ENCODE measurements at places on chromosomes 3 and 15.

DNA sequence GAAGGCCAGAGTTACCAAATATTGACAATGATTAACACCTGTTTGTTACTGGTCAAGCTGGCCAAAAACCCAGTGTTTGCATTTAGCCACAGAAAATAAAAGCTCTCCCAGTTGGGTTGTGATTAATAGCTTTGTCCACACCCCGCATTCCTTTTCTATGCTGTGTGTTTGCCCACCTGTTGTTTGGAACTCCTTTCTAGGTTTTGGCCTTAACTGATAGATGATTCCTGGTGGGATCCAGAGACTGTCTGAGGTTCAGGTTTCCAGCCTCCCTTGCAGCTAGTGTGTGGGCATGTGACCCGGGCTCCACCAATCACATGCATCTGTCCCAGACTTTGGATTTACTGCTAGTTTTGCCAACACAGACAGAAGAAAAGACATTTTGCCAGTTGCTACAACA lies 83.8 kb downstream of the PTPRG start:
- no peak for DNase-seq

- no peak for DNase-seq
These were observed 180.1 kb upstream of the KBTBD8 start for GRCh38 chr3:66817951-66818557.

- peak; percentile 44 for DNase-seq
These were observed 36.8 kb upstream of the TSPAN3 start for GRCh38 chr15:77107531-77108355.

- DNase-seq = no peak
These were observed 34.5 kb downstream of the SLC6A20 start for GRCh38 chr3:45761831-45762230.

DNA sequence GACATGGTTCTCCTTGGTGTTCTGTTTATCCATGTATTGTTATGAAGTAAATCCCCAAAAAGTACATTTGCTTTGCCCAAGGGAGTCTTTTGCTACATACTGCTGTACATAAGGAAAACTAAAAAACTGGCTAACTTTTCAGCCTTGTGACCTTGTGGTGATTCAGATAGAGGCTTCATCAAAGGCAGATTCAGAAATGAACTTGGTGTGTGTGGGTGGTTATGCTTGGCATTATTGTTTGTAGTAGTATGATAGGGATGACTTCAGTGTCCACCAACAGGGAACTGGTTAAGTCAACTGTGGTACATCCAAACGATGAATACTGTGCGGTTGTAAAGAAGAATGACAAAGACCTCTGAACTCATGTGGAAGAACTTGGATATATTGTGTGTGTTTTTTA lies 75.6 kb upstream of the CHRNB4 start:
- DNase-seq = no peak

GRCh38 chr3:42525736-42526345 lies 23.4 kb downstream of the VIPR1 start:
- no peak for DNase-seq

DNA sequence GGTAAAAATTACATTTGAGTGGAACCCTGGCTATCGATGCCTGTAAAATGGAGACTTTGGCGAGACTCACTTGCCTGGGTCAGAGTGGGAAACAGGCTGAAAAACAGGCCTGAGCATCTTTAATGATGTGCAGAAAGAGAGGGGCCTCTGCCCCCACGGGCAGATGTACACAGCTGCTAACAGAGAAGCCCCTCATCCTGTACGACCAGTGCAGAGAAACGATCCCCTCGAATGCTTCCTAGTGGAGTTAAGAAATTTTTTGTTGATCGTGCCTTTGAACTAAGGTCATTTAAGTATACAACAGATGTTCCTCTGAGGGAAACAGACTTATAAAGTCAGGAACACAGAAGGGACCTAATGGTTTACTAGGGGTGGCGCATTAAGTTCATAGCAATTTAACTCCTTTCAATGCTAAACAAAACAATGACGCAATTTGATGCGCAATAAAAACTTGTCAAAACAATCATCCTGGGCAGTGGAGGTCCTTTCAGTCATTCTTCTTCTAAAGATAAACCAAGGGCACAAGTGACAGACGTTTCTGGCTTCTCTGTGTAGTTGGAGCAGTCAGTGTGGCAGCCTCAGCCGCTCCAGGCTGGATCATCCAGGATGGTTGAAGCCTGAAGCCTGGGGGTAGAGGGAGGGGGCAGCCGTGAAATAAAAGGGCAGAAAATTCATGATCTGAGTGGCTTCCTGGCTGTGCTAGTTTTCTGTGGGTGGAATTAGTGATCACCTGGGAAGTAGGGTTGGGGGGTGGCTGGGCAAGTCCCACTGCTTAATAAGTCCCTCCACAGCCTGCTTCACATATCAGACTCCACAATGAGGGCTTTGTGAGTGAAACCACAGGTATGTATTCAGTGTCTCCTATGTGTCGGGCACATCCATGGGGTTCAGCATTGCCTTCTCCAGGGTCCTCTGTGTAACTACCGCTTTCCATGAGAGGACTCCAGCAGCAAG lies 50.8 kb upstream of the MRPS22 start:
- DNase-seq = no peak

DNA sequence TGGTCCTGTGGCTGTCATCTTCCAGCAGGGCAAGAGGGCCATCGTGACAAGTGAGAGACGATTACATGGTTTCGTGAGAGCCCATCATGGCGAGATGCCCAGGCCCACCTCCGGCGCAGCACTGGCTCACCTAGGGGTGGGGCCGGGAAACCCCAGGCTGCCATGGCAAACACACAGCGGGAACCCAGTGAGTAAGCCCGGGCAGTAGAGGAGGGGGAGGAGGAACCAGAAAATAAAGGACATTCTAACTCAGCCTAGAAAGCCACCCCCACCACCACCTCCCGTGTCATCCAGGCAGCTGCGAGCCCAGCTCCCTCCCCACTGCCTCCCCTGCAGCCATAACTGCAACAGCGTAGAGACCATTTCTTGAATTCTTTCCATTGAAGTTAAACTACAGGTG lies 52.3 kb downstream of the PCSK6 start:
- DNase-seq = no peak

DNA sequence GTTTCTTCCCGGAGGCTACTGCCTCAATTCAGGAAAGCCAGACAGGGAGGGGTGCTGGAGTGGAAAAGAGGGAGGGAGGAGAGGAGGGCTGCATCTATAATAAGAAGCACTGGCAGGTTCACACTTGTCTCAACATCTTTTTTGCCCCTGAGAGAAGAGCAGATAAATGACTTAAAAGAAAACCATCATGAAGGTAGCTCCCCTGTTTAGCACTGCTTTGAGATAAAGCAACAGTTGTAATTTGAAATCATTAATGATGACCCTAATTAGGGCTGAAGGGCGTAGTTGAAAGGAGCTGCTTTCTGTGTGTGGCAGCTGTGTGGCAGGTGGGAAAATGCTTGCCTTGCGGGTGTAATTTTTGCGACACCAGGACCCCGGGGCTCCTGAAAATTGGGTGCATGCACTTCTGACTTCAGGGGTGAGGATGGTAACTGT lies 222.8 kb upstream of the IL12A start:
- DNase-seq = no peak

DNA sequence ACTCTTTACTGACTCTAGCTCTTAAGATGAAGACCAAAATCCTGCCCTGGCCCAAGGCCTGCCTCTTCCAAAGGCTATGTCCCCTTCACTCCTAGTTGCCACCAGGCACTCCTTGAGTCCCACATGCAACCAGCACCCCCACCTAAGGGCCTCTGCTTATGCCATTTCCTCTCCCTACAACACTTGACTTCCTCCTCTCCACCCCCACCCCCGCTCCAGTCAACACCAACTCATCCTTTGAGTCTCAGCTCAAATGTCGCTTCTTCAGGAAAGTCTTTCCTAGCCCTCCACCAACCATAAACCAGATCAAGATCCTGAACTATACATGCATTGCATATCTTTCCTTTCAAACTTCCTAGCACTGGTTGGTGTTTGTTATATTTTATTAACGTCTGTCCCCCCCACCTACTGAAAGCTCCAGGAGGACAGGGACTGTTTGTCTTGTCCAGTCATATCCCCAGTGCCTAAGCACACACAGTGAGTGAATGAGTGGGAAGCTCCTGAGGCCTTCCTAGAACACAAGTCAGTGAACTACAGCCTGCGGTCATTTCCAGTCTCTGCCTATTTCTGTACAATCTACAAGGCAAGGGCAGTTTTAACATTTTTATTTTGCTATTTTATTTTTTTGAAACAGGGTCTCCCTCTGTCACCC lies 7.3 kb downstream of the TBC1D2B start:
- DNase-seq = no peak

DNA sequence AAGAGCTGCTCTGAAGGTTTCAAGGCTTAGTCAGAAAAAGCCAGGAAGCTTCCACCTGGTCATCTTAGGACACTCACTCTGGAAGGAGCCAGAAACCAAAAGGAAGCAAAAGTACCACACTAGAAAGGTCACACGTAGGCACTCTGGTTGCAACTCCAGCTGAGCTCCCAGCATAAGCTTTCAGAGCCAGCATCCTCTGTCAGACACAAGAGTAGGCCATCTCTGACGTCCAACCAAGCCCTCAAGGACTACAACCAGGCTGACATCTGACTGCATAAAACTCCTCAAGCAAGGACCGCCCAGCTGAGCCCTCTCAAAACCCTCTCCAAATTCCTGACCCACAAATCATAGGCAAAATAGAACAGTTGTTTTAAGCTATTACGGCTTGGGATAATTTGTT lies 12.8 kb downstream of the SH3BP5 start:
- DNase-seq = no peak

- no peak for DNase-seq
These were observed 326 bp upstream of the IMPDH2 start for GRCh38 chr3:49029563-49029884.

GRCh38 chr15:83380682-83381081 lies 66.5 kb upstream of the SH3GL3 start:
- no peak for DNase-seq
